ENCODE measurements at places on chromosomes 7 and 10.

GRCh38 chr7:156017916-156018700 is 205.8 kb upstream of the SHH start:
- no peak for DNase-seq

- DNase-seq = no peak
Measured at GRCh38 chr10:102559764-102560163, 56.0 kb downstream of the SUFU start.

DNA sequence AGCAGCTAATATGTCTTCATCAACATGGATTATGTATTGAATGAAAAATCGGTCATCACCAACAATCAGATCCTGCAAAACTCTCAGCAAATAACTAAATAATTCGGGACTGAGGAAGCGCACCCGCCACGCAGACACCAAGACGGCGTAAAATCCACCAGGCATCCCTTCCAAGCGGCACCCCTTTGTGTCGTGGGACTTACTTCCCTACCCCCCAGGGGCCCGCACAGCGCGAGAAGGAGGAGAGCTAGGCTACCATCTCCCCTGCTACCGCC is 721 bp downstream of the ARL3 start:
- no peak for DNase-seq

GRCh38 chr7:65927489-65928448 is 54.2 kb downstream of the GUSB start:
- DNase-seq = no peak

DNA sequence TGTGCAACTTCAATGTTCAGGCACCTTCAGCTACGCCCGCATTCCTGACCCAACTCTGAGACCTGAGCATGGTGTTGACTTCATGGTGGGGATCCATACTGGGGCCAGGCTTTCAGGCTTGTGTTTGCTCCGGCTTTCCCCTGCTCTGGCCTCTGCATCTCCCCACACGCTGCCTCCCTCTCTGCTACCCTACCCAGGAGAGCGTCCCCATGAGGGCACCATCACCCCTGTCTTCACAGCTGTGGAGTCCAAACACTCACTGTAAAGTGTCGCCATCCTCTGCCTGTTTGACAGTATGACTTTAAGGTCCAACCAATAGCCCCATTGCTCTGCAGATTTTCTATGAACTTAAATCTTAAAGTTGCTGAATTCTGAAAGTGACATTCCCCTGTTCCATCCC is 199.0 kb upstream of the GRB10 start:
- no peak for DNase-seq
